ENCODE measurements at places on chromosomes 11 and 22.

DNA sequence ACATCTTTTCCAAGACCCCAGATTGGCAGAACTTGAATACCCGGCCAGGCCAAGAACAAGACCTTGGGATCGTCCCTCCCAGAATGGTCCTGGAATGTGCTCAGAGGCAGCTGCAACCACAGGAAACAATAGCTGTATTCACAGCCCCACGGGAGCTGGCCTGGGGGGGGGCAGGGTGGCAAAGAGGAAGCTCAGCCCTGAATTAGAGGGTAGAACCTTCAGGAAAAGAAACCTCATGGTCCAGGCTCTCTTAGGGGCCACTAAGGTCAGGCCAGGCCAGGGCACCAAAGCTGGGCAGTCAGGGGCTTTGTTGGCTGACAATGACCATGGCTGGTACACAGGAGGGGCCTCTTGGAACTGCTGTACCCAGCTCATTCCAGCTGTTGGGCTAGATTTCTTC is 17.3 kb downstream of the RPL27A start:
- no peak for DNase-seq

- DNase-seq: no peak
These were observed 564.5 kb upstream of the ISX start for GRCh38 chr22:34501366-34501965.

DNA sequence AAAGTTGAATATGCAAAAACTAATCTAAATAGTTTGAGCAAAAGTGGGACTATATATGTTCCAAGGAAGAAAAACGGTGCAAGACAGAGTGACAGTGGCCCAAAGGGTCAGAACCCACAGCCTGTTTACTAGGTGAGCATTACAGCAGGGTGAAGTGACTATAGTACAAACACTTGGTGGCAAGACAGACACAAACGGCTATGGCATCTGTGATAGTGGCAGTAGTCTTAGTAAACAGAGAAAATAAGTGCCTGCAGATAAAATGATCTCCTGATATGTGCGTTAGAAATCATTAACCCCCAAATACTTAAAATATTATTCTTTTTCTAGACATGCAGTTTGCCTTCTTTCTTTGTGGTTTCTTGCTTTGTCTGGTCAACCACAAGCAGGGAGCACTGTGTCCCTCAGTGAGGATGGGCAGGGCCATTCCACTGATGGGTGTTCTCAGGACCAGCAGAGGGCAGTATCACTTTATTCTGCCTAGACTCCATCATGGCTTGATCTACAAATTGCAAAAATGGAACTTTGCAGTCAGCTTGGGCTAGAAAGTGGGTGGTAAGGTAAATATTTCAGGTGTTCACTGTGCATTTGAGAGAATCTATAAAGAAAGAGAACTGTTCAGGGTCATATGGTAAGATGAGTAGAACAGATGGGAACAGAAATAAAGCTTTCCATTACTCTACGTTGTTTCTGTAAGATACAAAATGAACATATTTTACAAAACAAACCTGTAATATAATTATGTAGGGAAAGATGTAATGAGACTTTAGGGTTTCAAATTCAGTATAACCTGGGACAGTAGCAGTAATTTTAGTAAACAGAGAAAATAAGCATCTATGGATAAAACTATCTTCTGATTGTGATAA is 198.2 kb downstream of the SWAP70 start:
- DNase-seq: no peak

DNA sequence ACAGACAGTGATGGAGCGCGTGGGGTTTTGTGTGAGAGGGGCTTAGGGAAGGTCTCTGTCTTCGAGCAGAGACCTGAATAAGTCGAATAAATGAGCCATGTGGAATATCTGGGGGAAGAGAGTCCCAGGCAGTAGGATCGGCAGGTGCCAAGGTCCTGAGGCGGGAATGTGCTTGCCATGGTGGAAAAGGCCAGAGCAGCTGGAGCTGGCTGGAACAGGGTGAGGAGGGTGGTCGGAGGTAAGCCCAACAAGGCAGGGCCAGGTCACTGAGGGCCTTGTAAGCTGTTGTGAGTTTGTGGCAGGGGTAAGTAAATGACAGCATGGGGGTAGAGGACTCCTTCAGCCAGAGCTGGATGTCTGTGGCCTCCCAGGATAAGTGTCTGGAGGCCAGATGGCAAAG is 71.3 kb downstream of the TP53I11 start:
- DNase-seq: no peak

GRCh38 chr11:92284107-92284506 is 59.5 kb downstream of the FAT3 start:
- no peak for DNase-seq

DNA sequence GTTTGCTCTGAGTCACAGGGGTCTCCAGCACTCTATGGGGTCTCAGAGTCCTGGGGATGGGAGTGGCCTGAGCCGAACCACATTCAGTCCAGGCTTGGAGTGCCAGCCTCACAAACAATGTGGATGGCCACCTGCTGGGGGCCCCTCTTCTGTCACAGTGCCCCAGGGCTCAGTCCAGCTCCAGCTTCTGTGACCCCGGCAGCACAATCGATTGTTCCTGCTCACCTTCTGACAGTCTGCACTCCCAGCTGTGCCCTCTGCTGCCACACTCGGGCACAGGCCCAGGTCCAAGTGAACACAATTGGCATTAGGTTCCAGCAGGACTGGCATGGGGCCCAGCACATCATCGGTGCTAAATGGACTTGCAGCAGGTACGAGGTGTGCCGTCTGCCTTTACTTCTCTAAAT is 84.8 kb downstream of the TP53I11 start:
- no peak for DNase-seq

DNA sequence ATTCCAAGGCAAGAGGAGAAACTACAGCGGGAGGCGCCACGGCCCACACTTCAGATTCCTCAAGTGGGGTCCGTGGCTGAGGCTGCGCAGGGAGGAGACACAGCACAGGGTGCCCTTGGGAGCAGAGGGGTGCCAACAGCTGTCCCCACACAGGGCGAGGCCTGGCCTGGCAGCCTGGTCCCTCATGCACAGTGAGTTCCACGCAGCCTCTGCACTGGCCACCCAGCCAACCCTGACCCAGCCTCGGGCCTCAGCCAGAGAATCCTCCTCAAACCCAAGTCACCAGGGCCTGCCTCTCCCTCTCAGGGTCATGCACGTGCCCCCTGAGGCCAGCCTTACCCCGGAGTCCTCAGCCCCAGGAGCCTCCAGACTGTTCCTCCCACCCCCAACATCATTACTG is 22.4 kb upstream of the MOB2 start:
- no peak for DNase-seq

DNA sequence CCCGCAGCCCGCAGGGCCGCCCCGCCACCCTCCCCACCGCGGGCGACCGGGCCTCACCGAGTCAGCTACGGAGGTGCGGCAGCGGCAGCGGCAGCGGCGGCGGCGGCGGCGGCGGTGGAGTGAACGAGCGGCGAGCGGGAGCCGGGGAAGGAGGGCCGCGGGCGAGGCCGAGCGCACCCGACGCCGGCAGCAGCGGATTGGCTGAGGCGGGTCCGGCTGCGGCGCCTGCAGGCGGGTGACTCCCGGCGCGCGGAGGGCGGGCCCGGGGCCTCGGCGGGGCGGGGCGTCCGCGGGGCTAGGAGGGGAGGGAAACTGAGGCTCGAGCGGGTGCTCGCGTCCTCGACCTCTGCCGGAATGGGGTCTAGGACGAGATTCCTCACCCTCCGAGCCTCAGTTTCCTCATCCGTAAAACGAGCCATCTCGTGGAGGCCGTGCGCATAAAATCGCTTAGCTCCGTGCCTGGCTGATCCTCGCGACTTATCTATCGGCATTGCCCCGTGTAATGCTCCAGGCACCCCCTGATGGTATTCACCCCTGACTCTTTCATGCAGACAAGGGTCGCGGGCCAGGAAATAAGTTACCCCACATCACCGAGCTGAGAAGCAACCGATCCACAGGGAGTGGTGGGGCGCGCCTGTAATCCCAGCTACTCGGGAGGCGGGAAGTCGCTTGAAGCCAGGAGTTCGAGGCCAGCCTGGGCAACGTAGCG is at the start of gene CPT1A:
TSS of gene CPT1A (minus strand) at position 199 of the 709 bp plus-strand sequence. CDS start 26,442 bp downstream, outside the sequence.
- DNase-seq: peak; percentile 51

GRCh38 chr11:121446752-121447156 is 5.4 kb upstream of the SORL1 start:
- no peak for DNase-seq

DNA sequence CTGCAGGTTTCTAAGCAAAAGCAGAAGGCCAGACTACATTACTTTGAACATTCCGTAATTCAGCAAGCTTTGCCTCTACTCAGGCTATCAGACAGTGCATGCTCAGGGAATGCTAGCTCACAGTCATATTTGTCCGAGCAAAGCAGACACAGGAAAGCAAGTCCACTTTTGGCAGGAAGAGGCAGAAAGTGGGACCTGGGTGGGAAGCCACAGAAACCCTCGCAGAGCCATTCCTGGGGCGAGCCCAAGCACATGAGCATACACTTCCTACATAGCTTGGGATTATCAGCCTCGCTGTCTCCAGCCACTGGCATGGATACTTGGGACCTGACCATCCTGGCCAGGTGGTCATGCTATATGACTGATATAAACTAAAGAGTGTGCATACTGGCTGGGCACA is 113.3 kb downstream of the TRIM29 start:
- no peak for DNase-seq

- no peak for DNase-seq
These were observed 113.1 kb upstream of the ZBED5 start for GRCh38 chr11:10970926-10971325.

DNA sequence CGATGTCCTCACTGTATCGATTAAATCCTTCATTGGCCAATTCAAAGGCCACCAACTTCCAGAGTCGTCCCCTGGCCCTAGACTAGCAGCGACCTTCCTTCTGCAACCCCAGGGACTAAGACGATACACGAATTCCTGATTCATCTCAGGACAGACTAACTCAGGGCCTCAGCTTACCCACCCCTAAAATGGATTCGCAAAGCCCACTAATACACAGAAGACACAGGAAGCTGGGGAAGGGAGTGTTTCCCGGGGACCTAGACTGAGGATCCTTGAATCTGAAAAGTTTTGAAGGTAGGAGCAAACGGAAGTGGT is 509 bp downstream of the LAMTOR1 start:
- no peak for DNase-seq

DNA sequence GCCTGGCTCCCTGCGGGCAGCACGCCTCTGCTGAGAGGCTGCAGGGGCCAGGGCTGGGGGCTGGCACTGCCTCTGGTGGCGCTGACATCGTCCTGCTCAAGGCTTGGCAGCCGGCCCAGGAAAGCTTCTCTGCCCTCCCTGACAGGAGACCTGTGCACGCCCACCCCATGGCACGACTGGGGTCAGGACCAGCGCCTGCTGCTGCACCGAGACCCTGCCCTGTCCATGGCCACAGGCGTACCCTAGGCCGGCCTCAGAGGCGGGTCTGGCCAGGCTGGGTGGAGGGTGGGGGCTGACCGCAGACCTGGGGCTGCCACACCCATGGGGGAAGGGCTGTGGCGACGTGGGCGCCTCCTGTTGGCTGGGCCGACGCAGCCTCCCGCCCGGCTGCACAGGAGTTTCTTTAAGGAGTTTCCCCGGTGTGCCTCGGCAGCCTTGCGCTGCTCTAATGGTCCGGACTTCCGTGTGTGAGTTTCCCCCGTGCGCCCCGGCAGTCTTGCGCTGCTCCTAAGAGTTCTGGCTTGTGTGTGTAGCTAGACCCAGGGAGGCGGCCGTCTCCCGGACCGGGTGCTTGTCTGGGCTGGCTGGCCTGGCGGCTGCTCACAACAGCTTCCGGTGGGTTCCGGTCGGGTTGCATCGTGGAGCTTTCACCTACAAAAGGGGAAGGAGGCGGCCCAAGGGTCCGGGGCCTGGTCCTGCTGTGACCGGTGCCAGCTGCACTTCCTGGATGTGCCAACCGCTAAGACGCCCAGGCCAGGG is 4.6 kb downstream of the TRABD start:
- peak; percentile 77 for DNase-seq

GRCh38 chr11:65445604-65446445 is 23.2 kb downstream of the NEAT1 start:
- no peak for DNase-seq

- DNase-seq: peak; percentile 70
These were observed at the start of gene OAF for GRCh38 chr11:120210626-120211521. TSS of gene OAF (plus strand) at chr11:120211032. CDS start at chr11:120211280, 248 bp downstream.

DNA sequence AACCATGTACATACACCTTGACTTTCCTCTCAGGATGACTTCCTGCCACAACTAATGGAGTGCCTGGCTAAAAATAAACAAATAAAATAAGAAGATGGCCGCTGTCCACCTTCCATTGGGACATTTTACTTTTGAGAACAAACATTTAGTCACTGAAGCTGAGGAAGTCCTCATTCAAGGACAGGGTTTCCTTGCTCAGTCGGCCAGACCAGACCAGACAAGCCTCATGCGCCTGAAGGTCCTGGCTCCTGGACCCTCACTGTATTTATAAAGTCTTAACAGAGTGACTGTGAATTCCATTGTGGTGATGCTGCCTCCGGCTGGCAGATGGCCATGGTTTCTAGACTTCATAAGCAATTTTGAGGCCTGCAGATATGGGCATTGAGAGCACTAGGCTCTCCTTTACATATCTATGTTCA is 114.5 kb downstream of the MAML2 start:
- DNase-seq: no peak

DNA sequence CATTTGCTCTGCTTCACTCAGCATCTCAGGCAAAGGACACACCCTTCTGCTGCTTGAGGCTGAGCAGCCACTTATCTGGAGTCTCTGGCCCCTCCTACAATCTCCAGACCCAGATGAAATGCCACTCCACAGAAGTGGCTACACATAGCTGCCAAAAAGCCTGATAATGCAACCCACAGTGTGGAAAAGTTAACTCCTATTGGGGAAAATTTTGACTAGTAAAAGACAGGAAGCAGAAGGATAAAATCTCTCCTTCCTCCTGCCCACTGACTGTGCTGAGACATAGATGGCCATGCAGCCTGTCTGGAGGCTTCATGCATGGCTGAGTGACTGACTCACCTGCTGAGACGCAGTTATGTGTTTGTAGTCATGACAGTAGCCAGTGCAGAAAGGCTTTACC is 92.3 kb upstream of the TEAD1 start:
- no peak for DNase-seq

- no peak for DNase-seq
These were observed 3.1 kb downstream of the CPT1A start for GRCh38 chr11:68838572-68838964.

DNA sequence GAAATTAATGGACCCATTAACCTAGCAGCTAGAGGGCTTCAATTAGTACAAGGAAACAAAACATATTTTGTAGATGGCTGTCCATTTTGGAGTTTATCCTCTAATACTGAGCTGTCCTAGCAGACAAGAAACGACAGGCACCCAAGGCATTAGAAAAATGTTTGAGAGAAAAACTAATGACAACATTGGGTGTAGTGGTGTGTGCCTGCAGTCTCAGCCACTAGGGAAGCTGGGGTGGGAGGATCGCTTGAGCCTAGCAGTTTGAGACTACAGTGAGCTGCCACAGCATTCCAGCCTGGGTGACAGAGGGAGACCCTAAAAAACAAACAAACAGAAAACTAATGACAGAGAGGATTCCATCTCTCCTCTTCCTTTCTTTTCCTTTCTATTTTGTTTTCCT is 1.5 kb downstream of the A4GALT start:
- no peak for DNase-seq

Data from stimulated activated naive CD4-positive, alpha-beta T cell (primary cell).